NCI-H2081 (cell line): ENCODE measurements at places on chromosomes 2 and 18.

- no peak for DNase-seq
Measured at GRCh38 chr2:134955744-134956143, 37.1 kb downstream of the CCNT2 start.

GRCh38 chr2:159706385-159706980 lies 5.8 kb upstream of the MARCHF7 start:
- DNase-seq: no peak

DNA sequence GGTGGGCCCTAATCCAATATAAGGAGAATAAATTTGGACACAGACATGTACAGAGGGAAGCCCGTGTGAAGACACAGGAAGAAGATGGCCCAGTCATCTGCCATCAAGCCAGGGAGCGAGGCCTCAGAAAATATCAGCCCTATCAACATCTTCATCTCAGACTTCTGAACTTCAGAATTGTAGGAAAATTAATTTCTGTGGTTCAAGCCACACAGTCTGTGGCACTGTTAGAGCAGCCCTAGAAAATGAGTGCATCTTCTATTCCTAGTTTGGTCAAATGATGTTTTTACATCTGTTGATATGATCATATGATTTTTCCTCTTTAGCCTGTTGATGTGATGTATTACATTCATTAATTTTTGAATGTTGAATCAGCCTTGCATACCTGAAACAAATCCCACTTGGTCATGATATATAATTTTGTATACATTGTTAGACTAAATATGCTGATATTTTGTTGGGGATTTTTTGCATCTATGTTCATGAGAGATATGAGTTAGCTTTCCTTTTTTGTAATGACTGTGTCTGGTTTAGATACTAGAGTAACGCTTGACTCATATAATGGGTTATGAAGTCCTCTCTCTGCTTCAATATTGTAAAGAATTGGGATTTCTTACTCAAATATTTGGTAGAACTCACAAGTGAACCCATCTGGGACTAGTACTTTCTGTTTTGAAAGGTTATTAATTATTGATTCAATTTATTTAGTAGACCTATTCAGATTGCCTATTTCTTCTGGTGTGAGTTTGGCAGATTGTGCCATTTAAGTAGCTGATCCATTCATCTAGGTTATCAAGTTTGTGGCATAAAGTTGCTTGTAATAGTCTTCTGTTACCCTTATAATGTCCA lies 451.4 kb downstream of the EIPR1 start:
- no peak for DNase-seq

DNA sequence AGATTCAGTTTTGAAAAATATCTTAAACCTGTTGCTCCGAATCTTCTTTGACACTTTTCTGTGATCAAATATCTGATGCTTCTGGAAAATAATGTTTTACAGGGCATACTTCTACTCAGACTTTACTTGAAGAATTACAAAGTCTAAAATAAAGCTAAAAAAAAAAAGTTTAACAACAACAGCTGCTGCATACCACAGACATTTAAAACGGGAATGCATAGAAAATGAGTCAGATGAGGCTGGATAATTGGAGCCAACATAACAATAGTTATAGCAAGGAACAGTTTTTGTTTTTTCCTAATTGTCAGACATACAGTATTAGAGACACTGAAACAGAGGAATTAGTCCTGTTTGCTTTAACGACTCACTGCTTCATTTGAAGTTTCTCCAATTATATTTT lies 1090.2 kb downstream of the SUCLG1 start:
- no peak for DNase-seq

DNA sequence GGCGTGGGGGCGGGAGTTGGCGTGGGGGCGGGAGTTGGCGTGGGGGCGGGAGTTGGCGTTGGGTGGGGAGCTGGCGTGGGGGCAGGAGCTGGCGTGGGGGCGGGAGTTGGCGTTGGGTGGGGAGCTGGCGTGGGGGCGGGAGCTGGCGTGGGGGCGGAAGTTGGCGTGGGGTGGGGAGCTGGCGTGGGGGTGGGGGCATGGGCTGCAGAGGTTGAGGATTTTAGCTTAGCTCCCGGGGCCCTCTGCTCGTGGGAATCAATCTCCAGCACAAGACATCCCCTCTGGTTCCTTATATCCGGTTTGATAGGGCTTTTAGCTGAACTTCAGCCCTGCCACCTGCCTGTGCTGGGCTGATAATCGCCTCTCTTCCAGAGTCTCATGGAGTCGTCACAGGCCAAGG lies 177.0 kb downstream of the LDLRAD4 start:
- no peak for DNase-seq

DNA sequence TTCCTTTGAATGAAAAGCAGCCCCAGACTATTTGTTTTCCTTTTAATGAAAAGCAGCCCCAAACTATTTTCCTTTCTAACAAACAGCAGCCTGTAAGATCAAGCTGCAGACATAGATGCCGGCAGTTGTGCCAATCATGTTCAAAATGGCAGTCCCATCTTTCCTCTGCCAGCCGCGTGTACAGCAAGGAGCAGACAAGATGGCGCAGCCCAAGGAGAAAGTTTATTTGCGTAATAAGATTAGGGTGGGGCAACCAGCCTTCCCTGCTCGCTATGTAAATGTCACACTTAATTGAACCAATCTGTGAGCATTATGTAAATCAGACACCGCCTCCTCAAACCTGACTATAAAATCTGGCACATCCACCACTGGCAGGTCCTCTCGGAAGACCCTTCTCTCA lies 226.0 kb downstream of the TGIF1 start:
- DNase-seq: no peak

GRCh38 chr2:6576302-6576701 lies 289.4 kb downstream of the CMPK2 start:
- DNase-seq: no peak

- DNase-seq: no peak
Measured at GRCh38 chr2:142750858-142751257, 126.6 kb upstream of the KYNU start.

DNA sequence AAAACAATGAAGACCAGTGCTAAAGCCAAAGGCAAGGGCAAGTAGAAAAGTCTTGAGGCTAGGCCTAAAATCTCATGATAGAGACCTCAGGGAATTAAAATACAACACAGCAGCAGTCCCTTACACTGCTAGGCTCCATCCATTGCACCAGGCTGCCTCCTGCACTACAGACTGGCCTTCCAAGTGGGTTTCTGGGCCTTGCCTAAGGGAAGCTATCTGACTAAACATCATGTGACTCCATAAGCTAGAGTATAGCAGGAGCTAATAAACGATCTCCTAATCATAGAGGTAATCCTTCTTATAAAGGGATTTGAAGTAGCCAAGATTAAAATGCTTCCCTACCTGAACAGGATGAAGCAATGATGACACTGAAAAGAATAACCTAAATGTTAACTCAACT lies 77.6 kb upstream of the NFU1 start:
- no peak for DNase-seq

GRCh38 chr2:204885747-204886146 lies 340.5 kb downstream of the PARD3B start:
- DNase-seq: no peak
